ENCODE measurements at places on chromosomes 3 and 15.

- peak; percentile 33 for DNase-seq
Observed at GRCh38 chr15:100849021-100849854, 30.4 kb upstream of the ALDH1A3 start.

DNA sequence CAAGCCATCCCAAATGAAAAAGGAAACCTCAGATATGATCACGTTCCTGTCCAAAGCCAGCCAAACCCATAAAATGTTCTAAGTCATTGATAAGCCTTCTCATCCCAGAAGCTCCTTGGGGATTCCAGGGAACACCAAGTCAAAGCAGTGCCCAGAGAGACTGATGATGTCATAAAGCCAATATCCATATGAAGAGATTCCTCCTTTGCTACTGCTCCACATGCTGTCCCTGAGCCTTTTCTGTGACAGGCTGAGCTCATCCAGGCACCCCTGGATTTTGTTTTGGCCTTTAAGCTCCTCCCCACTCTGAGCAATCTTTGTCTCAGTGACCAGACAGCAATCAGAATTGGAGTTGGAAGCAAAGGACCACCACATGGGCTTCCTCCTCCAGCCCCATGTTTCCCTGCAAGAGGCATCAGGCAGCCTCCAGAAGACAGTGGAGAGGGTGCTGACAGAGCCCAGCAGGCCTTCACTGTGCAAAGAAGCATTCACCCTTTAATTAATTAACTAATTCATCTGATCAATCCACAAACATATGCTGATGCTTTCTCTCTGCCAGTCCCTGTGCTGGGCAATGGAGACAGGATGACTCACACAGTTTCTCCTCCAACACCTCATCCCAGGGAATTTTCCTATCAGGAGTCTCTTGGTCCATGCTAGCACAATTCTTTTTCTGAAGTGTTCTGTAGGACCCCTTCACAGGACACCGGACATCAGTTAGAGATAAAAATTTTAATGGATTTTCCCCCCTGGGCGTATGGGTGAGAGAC is 25.0 kb downstream of the MEX3B start:
- DNase-seq = no peak

- no peak for DNase-seq
Observed at GRCh38 chr3:122519693-122520092, 5.0 kb upstream of the KPNA1 start.

DNA sequence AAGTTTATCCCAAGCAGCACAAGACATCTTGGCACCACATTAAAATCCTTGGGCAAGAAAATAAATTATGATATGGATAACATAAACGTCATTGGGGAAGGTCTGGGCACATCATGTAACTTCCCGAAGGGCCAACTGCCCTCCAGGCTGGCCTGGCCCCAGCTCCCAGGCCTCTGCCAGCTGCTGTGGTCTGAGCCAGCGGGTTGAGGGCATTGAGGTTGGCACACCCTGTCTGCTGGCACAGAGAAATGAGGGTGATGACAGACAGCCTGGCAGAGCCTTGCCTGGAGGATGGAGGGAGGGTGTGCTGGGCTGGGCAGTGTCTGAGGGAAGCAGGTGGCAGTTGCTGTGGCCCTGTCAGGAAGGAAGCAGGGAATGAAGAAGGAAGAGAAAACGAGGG is 3.3 kb upstream of the RBSN start:
- DNase-seq = no peak

GRCh38 chr3:133880287-133880686 is 15.4 kb downstream of the RAB6B start:
- no peak for DNase-seq

DNA sequence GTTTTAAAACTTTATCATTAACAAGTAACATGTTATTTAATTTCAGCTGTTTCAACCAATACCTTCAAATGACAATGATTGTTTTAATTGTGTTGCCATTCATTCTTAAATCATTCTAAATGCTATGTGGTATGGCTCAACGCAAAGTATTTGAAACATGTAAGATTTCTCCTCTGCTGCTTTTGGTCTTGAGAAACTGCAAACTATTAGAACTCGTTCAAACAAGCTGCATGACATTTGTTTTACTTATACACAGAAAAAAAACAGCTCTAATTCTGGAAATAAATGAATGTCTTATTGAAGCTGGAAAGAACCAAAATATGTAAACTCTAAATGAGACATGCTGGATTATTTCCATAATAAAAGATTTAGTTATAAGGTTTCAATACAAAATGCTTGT is 29.3 kb downstream of the FBN1 start:
- no peak for DNase-seq

DNA sequence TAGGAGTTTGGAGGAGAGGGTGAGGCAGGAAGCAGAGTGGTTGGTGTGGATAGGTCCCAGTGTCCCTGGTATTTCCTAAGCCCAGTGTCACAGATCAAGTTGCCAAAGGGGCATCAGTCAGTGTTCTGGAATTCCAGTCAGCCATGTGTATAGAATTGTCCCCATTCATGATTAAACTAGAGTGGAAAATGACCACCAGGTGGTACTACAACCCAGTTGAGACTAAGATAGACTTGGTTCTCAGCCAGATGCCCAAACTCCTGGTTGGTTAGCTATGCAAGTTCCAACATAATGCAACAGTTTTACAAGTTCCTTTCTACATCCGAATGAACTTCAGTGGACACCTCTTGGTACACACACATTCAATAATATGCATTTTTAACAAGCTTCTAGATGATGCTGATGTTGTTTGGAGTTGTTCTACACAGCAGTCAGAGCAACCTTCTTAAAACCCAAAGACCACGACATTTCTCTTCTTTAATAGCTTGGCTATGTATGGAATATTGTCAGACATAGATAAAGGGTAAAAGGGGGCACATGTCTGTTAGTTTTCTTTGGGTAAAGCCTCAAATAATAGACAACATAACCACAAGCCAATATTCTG is 8.4 kb upstream of the ATR start:
- DNase-seq = no peak

- DNase-seq = no peak
Observed at GRCh38 chr3:55330355-55330754, 156.8 kb downstream of the WNT5A start.

DNA sequence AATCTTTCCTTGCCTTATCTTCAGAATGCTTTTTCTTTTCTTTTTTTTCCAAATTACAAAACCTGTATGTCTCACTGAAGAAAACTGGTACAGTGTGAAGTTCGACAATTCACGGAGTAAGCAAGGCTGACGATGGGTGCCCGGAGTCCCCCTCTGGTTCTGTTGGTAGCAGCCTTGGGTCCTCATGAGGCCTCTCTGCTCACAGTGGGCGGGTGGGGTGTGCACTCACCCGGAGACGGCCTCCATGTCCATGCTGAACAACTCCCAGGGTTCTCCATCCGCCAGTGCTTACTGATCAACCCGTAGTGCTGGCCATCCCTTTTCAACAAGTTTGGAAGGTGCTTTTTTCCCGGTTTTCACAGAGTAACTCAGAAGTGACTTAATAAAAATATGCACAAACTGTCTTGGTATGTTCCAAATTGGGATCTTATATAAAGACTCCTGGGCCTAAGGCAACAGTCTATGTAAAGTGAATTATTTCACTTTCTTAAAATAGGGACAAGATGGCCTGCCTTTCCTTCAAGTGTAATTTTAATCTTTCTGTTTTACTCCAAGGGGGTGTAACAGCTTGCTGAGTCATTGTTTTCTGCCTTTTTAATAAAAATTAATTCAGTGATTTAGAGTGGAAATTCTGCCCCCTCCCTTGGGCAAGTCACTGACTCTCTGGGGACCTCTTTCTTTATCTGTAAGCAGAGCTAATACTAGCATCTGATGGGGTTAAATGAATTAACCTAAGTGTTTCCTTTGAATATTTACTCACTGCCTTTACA is 23.7 kb downstream of the LRRK1 start:
- DNase-seq = no peak

GRCh38 chr15:81548365-81549130 is 174.5 kb upstream of the TMC3 start:
- no peak for DNase-seq

DNA sequence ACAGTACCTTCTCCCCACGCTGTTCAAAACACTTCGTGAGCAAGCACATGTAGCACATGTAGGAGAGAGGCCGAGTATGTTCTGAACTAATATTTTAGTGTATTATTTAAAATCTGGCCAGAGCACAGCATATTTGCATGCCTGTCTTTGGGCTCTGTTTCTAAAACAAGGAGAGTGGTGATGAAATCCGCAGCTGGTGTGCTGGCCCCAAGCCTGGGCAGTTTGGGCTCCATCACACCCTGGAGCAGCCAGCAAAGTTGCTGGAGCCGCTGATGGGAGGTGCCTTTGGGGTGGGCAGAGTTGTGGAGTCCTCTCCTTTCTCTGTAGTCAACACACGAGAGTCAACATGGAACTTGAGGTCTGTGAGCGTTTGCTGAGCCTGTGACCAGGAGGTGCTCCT is 116.6 kb downstream of the SLCO3A1 start:
- no peak for DNase-seq

- no peak for DNase-seq
Observed at GRCh38 chr3:70824078-70824477, 511.6 kb upstream of the MDFIC2 start.

DNA sequence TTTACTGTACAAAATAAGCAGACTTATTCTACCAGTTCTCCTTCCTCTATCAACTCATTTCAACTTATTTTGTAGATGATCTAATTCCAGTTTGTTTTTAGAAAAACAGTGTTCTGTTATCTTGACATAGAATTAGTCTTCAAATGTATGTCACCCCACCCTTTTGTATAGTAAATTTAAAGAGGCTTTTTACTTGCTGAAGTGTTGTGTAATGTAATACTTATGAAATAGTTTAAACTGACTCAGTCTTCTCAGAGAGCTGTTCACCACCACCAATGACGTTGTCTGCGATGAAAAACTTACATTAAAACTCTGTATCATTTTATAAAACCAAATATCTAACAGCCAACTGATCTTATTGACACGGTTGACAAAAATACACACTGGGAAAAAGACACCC is 82.9 kb downstream of the RAP2B start:
- DNase-seq = no peak

- peak; percentile 36 for DNase-seq
Observed at GRCh38 chr3:38834110-38834509, 18.1 kb upstream of the SCN10A start.

- no peak for DNase-seq
Observed at GRCh38 chr15:96272427-96272826, 58.1 kb upstream of the NR2F2 start.

DNA sequence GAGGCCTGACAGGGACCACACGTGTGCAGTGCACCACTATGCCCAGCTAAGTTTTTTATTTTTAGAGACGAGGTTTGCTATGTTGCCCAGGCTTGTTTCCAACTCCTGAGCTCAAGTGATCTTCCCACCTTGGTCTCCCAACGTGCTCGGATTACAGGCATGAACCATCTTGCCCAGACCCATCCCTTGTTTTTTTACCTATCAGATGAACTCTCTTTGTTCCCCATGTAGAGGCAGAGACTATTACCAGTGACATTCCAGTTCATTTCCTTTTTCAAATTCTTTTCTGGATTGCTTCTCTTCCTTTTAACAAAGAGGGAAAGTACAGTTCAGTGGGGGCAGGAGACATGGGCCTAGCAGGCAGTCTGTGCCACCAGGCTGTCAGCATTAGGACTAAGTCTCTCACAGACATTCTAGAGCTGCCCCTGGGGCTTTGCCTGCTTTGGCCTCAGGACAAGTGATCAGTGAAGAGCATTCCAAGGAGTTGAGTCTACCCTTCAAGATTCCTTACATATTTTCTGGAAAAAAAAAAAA is 103.5 kb upstream of the SLC7A14 start:
- DNase-seq = no peak

GRCh38 chr3:95394286-95394685 is 1331.4 kb downstream of the NSUN3 start:
- no peak for DNase-seq

DNA sequence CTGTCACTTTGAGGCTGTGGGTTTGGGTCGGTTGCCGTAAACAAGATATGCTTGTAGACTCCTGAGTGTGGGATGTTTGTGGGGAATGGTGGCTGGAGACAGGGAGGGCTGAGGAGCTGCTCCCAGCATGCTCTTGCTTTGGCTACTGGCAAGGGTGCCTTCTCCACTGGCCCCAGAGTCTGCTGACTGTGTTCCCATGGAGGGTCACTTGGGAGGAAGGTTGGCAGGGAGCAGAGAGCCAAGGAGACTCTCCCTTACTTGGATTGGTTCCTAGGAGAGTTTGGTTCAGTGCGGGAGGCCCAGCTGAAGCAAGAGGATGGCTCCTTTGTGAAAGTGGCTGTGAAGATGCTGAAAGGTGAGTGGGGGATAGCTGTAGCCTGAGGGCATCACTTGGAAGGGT is 11.8 kb downstream of the TYRO3 start:
- no peak for DNase-seq

DNA sequence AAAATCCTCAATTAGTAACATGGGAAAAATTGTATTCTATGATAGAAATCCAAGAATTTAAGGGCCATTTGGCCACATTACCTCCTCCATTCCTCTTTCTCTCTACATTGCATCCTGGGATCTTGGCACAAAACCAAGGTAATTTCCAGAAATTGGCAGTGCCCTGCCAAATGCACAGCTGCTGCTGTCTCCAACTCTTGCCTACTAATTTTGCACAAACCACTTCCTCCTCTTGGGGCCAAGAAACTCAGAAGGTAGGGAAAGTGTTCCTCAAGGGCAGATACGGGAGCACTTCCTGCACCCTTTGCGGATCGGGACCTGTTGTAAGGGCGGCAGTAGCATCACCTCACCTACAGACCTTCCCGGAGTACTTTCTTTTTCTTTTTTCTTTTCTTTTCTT is 57.8 kb downstream of the MAP3K13 start:
- DNase-seq = no peak

DNA sequence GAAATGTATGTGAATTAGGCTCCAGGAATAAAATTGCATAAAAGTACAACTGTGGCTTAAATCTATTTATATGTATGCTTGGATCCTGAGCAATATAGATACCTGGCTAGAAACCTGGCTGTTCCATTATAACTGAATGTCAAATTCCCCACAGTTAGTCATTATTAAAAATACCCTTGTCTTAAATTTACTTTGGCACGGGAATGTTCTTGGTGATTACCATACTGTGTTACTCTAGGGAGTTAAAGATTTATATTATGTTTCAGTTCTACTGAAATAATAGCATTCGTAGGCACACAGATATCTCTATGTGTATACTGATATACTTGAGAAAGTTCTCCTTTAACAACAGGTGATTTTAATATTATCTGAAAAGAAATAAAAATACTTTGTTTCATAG is 394.1 kb downstream of the PTPRG start:
- DNase-seq = no peak

DNA sequence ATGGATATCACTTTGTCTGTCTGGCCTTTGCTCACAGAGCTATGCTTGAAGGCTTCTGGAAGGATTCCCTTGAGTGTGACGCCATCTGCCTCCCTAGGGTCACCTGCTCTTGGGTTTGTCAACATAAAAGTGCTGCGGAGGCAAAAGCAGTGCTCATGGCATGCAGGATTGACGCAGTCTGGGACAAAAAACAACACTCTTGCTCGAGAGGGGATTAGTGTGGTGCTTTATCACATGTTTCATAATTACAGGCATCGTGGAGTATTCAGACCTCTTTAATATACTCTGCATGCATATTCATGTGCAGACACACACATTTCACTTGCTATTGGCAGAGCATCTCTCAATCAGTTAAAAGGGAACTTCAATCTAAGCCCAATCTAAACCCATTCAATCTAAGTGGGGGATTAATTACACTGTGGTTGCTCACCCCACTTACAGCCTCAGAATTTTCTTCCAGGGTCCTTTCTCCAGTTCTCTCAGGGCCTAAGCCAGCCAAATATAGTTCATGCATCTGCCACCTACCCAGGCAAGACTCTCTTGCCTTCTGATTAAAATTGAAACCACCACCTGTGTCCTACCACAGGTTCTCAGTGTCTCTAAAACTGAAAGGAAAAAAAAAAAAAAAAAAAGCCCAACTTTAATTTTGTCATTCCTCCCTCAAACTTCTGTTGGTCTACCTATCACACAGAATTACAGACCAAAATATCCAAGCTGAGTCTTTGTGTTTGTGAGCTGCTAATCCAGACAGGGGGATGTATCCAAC is 75.6 kb downstream of the BFSP2 start:
- no peak for DNase-seq
